ENCODE measurements at places on chromosomes 3 and 15.

- no peak for DNase-seq
These were observed 1.4 kb downstream of the ARL14 start for GRCh38 chr3:160678292-160678842.

- DNase-seq = no peak
These were observed 45.0 kb downstream of the SRGAP3 start for GRCh38 chr3:9204253-9204992.

GRCh38 chr15:65751431-65751830 is 40.7 kb downstream of the DENND4A start:
- no peak for DNase-seq

GRCh38 chr3:177358977-177359592 is 161.8 kb upstream of the TBL1XR1 start:
- peak; percentile 72 for DNase-seq

DNA sequence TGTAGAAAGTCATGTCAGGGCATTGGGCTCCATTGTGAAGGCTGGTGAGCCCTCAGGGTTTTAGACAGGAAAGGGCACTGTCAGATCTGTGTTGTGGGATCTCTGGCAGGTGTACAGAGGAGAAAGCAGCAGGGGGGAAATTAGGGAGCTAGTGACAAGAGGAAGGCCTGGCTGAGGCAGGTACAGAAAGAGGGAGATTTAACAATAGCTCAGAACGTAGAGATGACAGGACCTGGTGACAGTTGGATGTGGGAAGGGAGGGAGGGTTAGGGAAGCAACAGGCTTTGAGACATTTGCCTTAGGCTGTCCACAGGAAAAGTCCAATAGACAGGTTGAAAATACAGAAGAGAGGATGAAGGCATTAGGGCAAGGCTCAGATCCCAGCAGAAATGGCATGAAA is 288.1 kb downstream of the EPHB1 start:
- no peak for DNase-seq

GRCh38 chr3:33768578-33769330 is 29.7 kb upstream of the PDCD6IP start:
- DNase-seq = no peak

DNA sequence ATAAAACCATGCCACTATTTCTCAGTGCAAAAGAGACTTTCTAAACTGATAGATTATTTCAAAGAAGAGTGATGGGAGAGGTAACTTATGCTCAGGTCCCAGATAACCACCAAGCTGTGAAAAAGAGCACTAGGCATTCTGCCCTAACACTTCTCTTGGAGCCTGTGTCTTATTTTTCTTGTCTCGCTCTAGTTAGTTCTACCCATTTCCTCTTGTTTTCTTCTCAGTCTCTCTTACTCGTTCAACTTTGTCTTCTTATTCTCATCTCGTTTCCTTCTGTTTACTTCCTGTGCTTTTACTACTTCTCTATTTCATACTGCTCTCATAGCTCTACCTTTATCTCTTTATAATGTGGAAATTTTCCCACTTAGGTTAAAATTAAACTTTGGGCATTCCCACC is 91.8 kb upstream of the CGNL1 start:
- no peak for DNase-seq

DNA sequence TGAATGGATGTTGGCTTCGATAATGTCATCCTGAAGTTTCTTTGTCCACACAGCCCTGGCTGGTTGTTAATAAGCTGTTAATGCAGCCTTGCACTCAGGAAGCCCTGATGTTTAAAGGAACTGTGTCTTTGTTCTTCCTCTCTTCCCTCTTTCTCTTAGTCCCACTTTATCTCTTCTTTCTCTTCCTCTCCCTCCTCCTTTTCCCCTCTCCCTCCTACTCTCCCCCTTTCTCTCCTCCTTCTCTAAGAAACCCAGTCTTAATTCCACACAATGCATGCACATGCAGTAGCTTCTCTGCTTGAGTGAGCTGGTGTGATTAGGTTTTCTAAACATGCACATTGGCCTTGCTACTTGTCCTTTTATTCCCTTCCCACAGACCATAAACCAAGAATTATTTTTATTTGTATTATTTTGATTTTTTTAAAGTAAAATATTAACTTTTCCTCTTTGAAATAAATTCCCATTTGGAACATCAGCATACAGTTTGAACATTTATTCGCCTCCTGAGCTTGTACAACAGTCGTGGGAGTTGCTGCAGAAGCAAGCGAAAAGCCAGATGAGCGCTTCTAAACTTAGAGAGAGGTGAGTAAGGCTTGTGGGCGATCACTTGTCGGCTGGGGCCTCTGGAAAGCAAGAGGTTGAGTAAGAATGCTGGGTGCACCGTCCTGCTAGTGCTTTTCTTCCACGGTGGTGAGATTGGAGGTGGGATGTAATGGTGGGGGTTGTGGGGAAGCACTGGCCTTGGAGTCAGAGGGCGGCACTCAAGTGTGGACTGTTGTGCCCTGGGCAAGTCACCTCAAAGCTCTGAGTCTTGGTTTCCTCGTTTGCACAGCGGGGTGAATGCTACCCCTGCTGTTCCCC is 7.2 kb downstream of the GHRL start:
- DNase-seq = no peak

DNA sequence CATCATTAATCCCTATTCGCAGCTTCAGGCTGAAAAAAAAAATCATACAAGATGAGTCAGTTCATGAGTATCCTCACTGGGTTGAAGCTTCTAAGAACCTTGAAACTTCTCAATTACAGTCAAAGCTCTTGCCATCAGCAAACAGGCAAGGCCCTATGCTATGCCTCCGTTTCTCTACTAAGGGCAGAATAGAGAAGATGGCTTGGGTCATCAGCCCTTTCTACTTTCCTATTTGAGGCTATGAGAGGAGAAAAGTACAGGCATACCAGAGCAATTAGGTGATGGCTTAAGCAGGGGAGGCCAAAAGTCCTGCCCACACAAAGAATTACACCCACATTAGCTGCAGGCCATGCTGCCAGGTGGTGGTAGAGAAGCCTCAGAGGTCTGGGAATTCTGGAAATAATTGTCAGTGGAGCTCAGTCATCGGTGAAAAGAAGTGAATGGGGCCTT is 89.0 kb downstream of the MRPL46 start:
- no peak for DNase-seq
